Head of caudate nucleus (tissue), 42 donors: ENCODE measurements at places on chromosomes 16 and 17.

GRCh38 chr16:6284731-6285130, 1047.9 kb upstream of the RBFOX1 start:
- no peak for DNase-seq

DNA sequence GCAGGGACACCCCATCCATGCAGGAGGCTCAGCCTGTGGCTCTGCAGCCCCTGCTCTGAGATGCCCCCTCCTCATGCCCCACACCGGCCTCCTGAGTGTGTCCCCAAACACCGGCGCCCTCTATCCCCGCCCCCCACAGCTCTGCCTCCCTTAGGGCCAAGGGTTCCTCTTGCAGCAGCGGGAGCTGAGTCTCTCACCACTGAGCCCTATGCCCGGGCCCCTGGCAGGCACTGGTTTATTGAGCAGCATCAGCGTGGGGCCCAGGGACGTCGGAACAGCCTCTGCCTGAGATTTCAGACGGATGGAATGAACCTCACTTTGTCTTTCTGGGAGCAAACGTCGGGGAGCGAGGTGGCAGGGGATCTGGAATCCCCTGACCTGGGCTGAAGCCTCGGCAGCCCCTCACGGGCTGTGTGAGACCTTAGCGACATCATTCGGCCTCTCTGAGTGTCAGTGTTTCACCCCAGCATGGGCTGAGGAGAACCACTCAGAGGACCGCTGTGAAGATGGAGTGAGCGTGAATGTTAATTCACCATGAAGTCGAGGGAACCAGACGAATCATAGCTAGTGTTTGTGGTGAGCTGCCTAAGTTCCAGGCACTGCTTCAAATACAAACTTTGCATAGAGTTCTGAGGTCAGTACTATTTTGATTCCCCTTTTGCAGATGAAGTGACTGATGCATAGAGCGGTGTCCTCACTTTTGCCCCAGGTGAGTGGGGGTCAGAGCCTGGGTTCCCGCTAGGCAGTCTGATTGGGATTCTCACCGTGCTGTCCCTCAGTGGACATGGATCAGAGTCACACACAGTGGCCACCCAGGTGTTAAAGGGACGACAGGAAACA, 5.3 kb upstream of the C16orf74 start:
- no peak for DNase-seq

- DNase-seq, result peak; percentile 32
These were observed 161.1 kb upstream of the CACNG5 start for GRCh38 chr17:66673668-66674276.

DNA sequence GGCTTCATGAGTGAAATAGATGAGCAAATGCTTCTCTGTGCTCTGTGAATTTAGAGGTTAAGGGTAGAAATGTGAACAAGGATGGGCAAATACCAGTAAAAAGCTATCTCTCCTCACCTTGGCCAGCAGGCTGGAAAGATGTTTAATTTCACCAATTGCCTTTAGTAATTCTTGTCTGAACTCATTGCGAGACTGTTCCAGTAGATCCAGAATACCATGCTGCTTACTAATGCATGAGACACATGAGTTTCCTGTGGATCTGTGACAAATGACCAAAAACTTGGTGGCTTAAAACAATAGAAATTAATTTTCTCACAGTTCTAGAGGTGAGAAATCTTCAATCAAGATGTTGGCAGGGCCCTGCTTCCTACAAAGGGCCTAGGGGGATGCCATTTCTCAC, 9.3 kb upstream of the ZNF624 start:
- DNase-seq, result no peak

DNA sequence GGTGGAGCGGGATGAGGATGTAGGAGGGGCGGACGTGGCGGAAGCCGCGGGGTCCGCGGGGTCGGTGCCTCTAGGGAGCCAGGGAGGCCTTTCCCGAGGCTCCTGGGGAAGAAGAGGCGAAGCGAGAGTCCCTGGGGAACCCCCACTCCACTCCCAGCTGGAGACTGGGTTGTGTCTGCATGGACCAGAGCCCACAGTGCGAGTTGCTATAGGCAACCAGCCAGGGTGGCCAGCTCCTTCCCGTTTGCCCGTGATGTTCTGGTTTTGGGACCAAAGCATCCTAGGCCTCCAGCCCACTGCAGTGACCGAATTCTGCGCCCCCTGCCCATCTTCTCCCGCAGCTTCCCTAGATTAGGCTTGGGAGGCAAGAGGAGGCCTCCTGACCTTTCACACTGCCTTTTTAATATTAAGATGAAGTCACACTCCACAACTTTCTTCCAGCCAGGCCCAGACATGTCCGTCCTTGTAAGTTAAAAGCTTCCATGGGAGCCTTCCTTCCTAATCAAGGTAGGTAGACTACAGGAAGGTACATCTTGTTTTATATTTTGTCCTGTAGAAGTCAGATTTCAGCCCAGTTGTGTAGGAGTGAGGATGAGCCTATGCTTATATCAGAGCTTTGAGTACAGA, 469 bp downstream of the AMZ2 start:
- DNase-seq, result peak; percentile 74

GRCh38 chr17:82897514-82898249, 57.9 kb upstream of the ZNF750 start:
- DNase-seq, result no peak

- no peak for DNase-seq
These were observed 1.5 kb downstream of the ZNF688 start for GRCh38 chr16:30569746-30570635.

- no peak for DNase-seq
These were observed 180.1 kb downstream of the HS3ST3A1 start for GRCh38 chr17:13421581-13422130.

DNA sequence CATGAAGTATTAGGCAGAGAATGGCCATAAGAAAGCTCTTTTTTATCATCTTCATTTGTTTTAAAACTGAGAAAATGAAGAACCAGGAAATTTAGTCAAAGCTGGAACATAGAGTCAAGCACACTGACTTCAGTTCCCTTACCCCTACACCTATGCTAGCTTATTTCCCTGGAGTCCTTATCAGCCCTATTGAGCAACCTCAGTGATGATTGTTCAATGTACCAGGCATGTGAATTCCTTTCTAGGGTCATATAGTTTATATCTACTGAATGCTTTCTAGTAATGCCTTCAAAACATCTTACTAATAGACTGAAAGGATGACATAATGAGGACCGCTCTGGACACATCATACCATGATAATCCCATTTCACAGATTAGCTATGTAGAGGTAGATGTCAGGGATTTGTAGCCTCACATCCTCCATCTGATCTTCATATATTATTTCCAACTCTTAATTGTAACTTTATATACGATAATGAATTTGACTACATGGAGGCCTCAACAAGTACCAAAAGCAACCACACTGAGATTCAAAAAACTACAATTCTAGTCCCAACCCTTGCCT, 460.4 kb upstream of the DYNLRB2 start:
- no peak for DNase-seq

- DNase-seq, result no peak
These were observed 17.9 kb downstream of the SEC14L5 start for GRCh38 chr16:4976079-4976478.

DNA sequence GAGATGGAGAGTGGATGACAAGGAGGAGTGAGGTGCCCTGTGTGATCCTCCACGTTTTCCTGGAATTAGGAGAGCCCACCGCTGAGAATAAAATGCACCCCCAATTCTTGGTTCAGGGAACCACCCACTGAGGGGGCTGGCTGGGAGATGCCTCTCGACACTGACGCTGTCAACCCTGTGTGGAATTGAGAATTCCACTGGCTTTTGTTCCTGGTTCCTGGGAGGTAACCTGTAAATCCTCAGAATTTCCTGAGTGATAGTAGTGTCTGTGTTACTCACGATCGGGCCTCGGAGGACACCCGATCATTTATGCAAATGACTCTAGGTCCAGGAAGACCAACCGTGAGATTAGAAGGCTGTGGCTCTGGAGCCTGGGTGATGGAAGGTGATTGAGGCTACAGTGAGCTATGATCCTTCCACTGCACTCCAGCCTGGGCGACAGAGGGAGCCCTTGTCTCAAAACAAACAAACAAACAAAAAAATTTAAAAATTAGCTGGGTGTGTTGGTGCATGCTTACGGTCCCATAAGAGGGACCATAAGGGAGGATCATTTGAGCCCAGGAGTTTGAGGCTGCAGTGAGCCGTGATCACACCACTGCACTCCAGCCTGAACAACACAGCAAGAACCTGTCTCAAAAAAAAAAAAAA, 11.7 kb upstream of the PRPSAP1 start:
- DNase-seq, result no peak

DNA sequence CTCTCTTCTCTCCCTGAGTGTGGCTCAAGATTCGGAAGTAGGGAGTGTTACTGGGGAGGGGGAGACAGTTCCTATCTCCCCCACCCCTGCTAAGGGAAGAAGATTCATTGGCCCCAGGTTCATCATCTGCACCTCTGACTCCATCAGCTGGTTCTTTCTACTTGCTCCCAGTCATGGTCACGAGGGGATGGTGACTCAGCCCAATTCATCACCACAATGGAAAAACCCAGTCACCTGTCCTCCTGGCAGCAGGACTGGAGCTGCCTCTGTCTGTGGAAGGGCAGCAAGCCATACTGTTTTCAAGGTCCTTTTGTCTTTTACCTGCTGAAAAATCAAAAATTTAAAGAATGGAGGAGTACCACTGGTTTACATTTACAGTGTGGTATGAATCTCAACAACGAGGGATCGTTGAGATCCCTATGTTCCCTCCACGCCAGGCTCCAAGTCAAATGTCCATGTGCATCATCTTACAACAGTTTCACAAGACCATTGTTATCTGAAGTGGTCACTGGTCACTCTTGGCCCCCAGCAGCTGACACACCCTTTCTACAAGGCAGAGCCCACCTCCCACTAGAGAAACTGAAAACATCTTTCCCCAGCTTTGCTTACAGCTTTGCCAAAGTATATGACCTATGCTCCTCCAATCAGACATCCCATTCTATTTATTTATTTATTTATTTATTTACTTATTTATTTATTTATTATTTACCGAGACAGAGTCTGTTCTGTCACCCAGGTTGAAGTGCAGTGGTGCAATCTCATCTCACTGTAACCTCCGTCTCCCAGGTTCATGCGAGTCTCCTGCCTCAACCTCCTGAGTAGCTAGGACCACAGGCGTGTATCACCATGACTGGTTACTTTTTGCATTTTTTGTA, 40.4 kb upstream of the NDRG4 start:
- no peak for DNase-seq

DNA sequence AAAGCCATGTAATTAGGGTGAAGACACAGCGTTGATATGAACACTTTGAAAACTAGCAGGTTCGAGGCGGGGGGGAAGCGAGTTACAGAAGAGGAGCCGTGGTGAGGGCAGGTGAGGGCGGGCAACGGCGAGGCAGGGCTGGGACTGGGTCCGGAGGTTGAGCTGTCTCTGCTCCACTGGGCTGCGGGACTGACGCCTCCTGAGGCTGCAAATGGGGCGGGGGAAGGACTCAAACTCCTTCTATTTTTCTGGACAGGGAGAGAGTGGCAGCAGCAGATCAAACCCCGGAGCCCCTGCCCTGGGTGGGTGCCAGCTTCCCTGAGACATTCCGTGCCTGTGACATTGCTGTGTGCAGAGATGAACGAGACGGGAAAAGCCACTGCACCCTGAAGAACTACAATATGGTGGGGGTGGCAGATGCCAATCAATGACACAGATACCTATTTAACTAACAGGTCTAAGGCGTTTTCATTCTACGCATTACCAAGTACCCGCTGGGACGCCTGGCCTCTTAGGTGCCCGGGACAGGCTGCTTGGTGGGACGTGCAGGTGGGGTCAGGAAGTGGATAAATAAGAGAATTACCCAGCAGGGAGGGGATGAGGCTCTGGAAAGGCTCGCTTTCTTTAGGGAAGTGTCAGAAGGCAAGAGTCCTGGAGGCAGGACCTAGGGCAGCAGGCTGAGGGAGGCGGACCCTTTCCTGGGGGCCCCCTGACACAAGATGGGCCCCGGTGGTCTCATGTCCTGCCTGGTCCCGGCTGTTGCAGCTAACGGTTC, 30.4 kb downstream of the RPH3AL start:
- no peak for DNase-seq

- DNase-seq, result no peak
These were observed 30.5 kb downstream of the HS3ST2 start for GRCh38 chr16:22844416-22844815.

GRCh38 chr16:88747588-88748301, 37.3 kb downstream of the PIEZO1 start:
- DNase-seq, result no peak

DNA sequence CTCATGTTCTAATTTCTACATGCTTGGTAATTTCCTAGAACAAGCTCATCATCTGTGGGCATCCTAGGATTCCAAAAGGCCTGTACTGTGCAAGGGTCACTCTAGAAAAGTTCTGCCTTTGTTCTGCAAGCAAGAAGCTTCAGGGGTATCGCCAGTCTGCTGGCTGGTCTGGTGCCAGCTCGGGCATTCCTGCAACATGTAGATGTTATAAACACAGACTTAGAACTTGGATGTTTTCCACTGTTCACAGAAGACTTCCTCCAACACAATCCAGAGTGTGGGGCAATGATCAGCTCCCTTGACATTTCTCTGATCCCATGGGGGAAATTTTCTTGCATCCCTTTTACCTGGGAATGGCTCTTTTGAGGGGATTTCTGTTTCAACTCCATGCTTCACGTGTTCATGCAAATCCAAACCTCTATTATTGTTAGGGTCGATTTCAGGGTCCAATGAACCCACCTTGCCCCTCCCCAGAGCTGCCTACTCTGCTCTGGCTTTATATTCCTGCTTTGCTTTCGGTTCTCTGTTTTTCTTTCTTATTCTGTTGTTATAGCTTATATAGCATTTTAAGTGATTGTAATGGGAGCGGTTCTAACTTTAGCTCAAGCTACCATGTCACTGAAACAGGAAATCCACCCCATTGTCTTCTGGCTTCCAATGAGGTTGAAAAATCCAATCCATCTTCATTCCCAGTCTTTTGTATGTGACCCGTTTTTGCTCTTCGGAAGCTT, 25.3 kb downstream of the UBE2O start:
- no peak for DNase-seq

DNA sequence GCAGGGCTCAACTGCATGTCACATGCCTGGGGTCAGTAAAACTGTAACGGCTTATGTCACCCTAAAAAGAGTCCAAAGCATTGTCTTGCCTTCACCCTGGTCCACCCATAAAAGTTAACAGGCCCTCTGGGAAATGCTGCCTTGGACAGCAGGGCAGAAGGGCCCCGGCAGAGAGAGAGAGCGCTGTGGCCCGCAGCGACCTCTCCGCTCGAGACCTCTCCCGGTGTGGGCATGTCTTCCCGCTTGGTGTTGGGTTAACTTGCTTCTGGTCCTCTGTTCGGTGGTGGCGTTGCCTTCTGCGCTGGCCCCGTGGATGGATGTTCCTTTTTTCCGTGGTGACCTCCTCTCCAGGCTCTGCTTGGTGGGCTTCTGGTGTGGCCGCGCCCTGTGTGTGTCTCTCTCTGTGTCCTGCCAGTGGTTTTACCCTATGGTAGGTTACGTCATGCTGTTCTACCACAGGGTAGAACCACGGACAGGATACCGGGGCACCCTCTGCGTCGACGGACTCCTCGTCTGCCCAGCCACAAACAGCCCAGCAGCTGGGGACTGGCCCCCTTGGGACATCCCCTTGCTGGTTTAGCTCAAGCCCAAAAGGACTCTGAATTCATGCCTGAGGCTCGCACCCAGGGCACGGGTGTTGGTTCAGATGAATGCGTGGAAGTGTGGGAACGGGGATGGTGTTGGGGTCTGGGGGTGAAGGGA, 18.3 kb upstream of the CLEC18A start:
- DNase-seq, result no peak
